ENCODE measurements at places on chromosomes 3 and 15. TPM values are rescaled to one million over a fixed set of nuclear protein-coding genes. Genes with fewer than 3 reads are reported as not detected.

DNA sequence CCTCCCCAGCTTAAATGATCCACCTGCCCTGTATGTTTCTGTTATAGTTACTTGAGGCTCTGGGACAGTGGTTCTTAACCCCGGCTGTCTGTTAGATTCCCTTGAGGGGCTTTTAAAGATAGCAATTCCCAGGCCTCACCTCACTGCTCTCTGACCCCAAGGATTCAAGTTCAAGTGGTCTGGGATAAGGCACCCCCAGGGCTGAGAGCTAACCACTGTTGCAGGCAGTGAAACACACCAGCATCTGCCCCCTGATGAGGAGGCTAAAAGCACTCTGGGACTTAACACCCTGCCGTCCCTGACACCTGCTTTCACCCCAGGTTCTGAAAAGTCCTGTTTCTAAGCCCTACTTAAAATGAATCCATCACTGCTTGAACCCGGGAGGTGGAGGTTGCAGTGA lies 103.7 kb downstream of the LRRK1 start:
- DNase-seq = peak; percentile 55

DNA sequence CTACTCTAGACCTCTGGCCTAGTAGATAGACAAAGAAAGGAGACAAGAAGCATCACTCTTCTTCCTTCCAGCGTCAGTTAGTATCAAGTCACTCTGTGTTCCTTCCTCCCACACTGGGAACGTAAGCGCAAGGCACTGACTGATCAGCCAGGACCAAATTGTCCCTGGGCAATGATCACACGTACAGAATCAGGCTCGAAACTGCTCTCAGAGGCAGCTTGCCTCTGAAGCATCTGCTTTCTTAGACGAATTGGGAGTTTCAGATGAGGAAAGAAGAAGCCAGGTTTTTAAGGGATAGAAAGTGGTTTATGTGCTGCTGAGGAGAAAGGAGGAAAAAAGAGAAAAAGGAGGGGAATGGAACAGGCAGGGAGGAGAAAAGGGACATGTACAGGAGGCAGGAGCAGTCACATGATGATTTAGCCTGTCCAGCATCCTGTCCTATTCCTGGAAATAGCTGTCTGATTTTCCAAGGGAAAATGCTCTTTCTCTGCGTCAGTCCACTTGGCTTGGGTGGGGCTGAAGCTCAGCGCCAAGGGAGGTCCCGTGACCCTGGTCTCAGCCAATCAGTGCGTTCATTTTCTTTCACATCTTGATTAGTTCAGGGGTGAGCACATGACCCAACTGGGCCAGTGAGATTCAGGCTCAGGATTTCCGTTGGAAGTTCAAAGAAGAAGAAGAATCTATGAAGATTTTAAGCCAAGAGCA lies 102.0 kb upstream of the PRICKLE2 start:
- peak; percentile 94 for DNase-seq

DNA sequence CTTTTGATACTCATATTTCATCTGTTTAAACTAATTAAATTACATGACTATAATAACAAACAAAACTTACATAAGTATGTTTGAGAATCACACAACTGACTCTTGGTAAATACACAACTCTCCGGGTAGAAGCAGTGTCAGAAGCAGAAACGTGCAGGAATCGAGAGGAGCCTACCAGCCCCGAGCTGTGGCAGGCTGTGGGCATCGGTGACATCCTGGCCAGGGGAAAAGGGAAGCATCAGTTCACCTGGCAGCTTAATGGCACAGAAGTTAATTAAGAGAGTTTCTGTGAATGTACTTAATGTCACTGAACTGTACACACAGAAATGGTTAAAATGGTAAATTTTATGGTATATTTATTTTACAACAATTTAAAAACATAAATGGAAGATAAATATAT lies 90.2 kb downstream of the CRTC3 start:
- DNase-seq = no peak

DNA sequence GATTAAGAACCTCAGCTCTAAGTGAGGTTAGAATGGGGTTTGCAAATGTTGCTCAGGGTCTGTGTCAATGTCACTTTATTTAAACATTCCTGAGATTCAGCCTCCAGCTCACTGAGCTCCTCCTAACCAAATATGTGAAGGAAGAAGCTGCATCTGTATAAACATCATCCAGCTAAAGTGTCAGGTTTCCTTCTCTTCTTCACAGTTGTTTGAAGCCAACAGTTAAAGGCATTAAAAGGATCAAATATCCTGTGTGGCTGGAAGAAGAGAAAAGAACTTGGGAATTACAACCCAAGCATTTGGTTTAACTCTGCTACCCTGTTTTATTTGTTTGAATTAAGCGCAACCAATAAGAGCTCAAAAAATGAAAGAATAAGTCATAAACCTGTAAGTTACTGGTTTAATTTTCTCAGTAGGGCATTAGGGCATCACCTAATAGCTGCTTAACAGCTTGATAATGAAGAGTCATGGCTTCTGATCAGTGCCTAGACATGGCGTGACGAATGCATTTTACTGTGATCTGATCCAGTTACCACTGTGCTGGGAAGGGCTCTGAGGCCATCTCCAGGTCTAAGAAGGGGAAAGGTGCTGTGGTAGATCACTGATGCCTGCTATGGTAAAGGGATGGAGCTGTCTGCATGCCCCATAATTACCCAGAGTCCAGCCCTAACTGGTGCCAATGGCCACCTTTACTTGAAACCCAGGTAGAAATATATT lies 165.7 kb upstream of the TSC22D2 start:
- no peak for DNase-seq

DNA sequence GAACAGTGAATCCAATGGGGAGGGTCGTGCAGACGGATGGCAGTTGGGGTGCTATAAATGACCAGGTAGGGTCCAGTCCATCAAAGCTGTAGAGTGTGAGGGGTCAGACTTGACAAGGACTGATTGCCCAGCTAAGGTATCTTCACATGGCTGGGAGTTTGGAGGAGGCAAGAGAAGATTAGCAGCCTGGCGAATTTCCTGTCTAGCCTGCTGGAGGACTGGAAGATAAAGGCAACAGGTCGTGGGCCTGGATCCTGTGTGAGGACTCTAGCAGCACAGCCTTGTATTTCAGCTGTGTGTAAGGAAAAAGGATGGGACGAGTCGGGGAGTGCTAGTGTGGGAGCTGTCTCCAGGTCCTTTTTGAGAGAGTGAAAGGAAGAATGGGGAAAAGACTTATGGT lies 17.6 kb downstream of the CCR5AS start:
- no peak for DNase-seq

GRCh38 chr3:150727653-150728502 lies 24.2 kb upstream of the ERICH6 start:
- DNase-seq = no peak

DNA sequence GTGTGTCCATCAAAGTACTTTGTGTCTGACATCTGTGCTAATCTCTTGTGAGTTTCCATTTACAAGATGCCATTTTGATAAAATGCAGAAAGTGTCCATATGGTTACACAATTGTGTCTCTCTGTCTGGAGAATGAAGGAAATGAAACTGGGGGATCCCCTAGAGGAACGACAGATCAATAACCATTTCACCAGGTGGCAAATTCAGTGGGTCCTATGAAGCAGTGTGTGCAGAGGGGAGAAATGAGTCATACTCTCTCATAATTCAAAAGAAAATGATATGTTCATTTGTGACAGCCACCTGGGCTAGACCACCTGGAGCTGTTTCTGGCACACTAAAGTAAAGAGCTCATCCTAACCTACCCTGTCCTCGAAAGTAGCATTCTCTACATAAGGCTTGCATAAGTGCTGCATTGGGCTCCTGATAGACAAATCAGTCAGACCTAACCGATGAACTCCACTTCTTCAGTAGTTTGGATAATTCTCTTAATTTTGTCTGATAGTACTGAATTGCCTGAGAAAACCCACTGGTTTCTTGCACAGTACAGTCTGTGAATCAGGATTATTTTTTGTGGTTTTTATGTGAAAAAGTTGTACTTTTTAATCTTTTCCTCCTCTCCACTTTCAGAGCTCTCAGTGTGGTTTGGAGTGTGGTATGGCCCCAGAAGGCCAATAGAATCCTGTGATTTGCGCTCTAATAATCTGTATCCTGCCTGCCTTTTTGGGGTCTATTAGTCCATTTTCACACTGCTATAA lies 10.3 kb upstream of the CD47 start:
- no peak for DNase-seq

GRCh38 chr15:27454281-27455075 lies 483.5 kb downstream of the GABRG3 start:
- no peak for DNase-seq

DNA sequence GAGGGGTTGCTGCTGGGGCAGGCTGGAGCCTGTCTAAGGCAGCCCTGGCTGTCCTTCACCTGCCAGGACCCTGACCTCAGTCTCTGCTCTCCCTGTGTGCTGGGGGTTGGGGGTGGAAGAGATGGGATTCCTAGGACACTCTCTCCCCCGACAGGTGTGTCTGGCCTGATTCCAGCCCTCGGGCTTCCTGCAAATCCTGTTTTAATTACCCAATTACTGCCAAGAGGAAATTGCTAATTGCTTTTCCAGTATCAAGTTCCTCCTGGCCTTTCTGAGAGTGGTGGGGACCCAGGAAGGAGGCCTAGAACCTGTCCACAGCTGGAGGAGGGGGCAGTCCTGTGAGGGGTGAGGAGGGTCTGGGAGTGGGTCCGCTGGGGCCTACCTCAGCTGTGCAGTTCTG lies 15.8 kb downstream of the PLXNA1 start:
- DNase-seq = no peak

GRCh38 chr15:98428253-98428989 lies 219.9 kb upstream of the IGF1R start:
- DNase-seq = no peak

DNA sequence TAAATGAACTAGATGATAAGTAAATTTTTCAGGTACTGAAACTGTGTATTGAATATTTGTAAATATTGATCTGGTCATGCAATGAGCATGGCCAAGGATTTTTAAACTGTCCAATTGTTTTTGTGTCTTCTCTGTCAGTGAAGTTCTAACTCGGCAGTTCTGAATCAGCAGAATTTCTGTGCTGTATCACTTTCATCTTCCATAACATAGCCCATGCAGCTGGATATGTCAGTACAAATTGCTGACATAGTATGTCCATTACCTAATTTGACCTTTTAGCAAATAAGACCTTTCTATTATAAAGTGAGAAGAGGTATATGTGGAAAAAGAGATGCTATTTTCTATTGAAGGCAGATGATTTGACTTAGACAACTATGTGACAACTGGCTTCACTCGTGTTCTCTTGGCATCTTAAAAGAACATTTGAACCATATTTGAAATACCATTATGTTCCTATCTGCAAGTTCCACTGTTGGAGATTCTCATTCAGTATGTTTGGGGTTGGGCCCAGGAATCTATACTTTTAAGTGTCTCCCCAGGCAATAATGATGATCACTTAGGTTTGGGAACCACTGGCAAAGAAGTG lies 90.4 kb downstream of the CMSS1 start:
- no peak for DNase-seq

- no peak for DNase-seq
Observed at GRCh38 chr3:60675424-60675823, 575.8 kb downstream of the FHIT start.

Gene AMIGO3
- total RNA-seq = 1.2 TPM

Gene OXTR
- 2.4 TPM for total RNA-seq

Gene P2RY1
- 1.7 TPM for total RNA-seq

Gene GOLGA8H
- 0.80 TPM for total RNA-seq
